ENCODE measurements at places on chromosomes 16 and 17. TPM values are rescaled to one million over a fixed set of nuclear protein-coding genes. Genes with fewer than 3 reads are reported as not detected.

DNA sequence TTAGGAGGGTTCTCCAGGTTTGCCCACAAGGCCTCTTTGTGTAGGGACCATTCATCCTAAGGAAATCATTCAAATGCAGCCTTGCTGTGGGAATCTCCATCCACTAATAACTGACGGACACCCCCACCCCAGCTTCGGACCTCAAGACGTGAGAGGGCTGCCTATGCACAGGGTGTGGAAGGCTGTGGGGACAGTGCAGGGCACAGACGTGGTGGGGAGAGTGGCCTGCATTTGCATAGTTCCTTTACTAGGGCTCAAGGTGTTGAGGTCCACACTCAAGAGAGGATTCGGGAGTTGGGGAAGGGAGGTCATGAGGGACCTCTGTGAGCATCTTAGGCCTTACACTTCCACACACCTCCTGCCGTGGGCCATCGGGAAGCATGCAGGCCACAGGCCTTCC lies 9.8 kb downstream of the DUSP3 start:
- DNase-seq, result no peak

Gene KRTAP4-6
- total RNA-seq, result not detected

DNA sequence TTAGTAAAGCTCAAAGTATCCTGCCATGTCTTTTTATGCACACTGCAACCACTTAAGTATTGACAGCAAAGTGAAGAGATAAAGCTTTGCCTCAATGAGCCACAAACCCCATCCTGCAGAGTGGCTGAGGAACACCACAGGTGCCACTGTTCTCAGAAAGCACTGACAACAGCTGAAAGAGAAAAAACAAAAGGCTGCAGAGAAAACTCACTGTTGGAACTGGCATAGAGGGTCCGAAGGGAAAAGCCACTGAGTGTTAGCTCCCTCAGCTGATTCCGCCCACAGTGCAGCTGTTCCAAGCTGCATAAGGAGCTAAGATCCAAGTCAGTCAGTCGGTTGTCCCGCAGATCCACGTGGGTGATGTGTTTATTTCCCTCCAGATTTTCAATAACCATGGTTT lies 48.3 kb downstream of the PHLPP2 start:
- no peak for DNase-seq

Gene DYNLRB2
- not detected for total RNA-seq

- DNase-seq, result peak; percentile 30
Observed at GRCh38 chr16:88783391-88784073, 1.5 kb downstream of the PIEZO1 start.

DNA sequence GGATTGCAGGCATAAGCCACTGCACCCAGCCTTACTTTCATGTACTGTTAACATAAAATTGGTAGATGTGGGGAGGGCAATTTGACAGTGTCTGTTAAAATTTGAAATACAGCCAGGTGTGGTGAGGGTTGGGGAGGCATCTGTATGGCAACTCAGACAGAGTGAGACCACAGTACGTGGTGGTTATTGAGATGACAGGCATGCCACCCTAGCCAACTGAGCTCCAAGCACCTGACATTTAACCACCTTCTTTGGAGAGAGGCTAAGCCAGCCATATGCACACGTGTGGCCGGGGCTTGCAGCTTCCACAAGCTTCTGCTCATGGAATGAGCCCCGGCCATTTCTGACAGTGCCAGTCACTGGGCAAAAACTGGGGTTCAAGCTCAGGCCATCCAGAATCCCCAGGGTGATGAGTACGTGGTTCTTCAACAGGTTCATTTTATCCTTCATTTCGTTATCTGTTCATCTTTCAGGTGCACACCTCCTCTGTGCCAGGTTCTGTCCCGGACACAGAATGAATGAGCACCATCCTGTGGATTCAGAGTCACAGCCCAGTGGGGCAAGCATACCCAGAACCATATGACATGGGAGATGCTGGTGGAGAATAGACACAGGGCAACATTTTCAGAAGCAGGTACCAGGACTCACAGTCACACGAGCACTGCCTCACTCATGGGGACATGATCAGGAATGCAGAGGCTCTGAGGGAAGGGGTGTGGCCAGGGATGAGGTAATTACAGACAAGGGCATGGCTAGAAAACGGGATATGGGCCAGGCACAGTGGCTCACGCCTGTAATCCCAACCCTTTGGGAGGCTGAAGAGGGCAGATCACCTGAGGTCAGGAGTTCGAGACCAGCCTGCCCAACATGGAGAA lies 36.2 kb downstream of the C16orf82 start:
- DNase-seq, result no peak

GRCh38 chr17:78337244-78338109 lies 22.4 kb downstream of the SOCS3 start:
- DNase-seq, result no peak

GRCh38 chr16:81703177-81704155 lies 75.6 kb upstream of the PLCG2 start:
- no peak for DNase-seq

DNA sequence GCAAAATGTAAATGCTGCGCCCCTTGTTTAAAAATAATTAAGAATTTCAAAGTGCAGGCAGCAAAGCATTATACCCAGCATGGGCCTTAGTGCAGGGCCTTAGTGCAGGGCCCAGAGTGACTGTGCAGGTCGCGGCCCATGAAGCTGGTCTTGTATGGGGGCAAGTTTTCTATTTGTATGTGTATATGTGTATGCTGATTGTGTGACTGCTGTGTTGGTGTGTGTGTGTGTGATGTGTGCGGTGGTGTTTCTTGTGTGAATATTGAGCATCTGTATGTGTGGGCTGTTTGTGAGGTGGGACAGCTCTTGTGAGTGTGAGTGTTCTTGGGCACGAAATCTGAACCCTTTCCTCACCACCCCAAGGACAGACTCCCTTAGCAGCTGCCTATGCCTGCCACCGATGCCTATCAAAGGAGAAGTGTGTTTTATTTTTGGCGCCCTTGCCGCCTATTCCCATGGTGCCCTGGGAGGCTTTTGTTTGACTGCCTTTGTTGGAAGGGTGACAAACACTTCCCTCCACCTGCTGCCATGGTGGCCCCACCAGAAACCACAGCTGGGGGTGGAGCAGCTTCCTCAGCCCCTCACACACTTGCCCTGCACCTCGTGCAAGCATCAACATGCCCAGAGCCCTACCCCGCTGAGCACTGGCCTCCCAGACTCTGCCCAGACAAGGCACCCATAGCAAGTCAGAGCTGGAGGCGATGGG lies 18.0 kb downstream of the CCR7 start:
- DNase-seq, result no peak

- peak; percentile 63 for DNase-seq
Observed at GRCh38 chr17:43846963-43847371, at the start of gene CD300LG. Gene CD300LG (plus strand): TSS chr17:43847176. CDS start chr17:43847217, 41 bp downstream.

Gene GPR179
- total RNA-seq, result 0.03 TPM

GRCh38 chr17:82880620-82881323 lies 41.0 kb upstream of the ZNF750 start:
- peak; percentile 55 for DNase-seq

DNA sequence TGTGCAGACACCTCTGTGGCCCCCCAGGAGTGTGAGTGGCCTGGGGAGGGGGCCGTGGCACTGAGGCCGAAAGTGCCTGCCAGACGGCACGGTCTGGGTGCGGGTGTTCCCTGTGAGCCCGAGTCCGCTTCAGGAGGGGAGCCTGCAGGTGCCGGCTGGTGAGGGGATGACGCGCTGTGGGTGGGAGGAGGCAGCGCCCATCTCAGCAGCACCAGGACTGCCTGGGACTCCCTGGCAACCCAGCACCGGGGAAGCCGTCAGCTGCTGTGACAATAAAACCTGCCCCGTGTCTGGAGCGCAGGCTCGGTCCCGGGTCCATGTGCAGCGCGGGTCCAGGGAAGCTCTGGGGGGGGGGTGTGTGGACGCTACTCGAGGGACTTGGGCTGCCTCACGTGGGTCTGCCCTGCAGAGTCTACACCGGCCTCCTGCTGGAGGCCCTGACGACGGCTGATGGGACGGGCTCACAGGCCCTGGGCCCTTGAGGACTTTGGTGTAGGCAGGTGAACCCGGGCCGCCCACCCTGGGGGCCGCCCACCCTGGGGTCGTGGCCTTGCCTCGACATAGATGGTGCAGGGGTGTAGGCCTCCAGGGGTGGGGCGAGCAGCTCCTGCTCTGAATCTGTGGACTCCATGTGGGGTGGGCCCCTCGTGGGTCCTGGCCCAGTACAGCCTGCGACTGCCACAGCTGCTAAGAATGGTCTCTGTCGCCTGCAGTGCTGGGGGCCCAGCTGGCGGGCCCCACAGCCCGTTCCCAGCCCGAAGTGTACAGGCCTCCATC lies 5.9 kb upstream of the RAB40C start:
- peak; percentile 55 for DNase-seq

GRCh38 chr16:86798247-86799041 lies 220.1 kb downstream of the FOXL1 start:
- no peak for DNase-seq

Gene NTN1
- 189 TPM for total RNA-seq

- no peak for DNase-seq
Observed at GRCh38 chr16:84677017-84677803, 22.6 kb upstream of the USP10 start.

- no peak for DNase-seq
Observed at GRCh38 chr16:79272141-79272577, 328.4 kb downstream of the MAF start.

Gene EFCAB3
- not detected for total RNA-seq

GRCh38 chr17:60827943-60828342 lies 150.3 kb downstream of the BCAS3 start:
- no peak for DNase-seq

DNA sequence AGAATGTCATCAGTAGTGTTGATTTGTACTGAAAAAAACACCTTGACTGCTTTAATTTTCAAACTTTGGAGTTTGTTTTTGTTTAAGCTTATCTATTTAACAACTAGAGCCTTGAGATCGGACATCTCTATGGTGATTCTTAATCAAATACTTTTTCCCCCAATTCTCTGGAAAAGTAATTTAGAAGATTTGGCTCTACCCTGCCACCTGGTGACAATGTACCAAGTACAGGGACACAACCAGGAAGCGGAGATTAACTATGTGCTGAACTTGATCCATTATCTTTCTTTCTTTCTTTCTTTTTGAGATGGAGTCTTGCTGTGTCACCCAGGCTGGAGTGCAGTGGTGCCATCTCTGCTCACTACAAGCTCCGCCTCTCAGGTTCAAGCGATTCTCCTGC lies 30.8 kb downstream of the USP43 start:
- no peak for DNase-seq

DNA sequence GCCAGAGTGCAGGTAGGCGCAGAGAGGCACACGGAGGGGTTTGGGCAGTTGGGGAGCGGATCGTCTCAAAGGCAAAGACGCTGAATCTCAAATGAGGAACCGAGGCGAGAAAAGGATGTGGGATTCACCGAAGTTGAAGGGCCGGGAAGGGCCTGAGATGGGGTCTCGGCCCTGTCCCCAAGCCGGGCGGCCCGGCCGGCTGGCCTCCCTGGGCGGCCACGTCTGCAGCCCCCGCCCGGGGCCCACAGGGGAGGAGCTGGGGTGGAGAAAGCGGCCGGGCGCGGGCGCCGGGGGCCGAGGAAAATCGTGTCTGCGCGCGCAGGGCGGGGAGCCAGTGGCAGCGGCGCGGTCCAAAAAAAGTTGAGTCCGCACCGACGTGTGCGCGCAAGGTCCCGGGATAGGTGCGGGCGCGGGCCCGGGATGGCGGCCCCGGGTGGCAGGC lies 458 bp downstream of the SLC12A4 start:
- DNase-seq, result peak; percentile 72

DNA sequence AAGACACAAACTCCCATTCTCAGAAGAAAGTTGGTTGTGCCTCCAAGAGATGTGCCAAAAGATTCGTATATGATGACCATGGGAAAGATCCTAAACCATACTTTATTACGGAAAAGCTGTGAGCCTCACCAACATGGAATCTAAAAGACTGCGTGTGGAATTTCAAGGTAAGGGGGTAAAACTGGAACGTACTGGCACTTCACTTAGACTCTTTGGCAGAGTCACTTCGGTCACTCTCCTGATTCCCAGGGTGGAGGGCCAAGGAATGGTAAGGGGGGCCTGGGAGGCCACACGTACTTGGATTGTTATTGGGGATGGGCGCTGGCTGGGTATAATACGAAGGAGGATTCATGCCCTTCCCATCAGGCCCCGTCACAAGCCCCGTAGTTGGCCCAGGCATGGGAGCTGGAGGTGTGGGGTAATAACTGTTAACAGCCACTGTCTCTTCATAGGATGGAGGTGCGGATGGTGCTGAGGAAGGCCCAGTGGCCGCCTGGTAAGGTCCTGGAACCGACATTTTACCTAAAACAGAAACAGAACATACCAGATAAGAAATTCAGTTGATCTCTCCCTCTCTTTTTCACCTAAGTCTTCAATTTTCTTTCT lies 30.4 kb downstream of the LITAF start:
- DNase-seq, result no peak

- peak; percentile 22 for DNase-seq
Observed at GRCh38 chr17:949623-950303, 29.8 kb downstream of the NXN start.

DNA sequence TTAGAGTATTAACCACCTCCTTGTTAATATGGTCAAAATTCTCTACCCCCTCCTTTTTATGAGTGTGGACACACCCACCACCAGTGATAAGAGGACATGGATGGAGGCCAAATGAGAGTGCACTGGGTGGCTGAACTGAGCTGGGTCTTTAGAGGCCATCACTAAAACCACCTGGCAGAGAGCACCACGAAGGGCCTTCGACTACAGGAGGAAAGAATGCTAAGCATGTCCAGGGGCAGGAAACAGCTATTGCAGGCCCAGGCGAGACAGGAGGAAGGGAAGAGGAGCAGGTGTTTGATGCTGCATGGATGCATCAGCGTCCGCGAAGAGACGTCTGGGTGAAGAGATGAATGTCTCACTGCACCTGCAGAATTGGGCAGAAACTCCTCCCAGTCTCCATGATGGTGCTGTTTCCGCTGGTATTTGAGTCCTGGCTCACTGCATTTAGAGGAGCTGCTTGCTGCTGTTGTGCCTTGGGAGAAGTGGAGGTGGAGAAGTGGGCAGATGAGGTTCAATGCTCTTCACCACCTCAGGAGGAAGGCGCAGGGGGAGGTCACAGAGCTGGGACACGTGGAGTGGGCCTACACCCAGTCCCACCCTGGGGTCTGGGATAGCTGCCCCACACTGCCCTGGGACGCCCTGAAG lies 33.2 kb downstream of the SPHK1 start:
- DNase-seq, result no peak

- DNase-seq, result no peak
Observed at GRCh38 chr16:29845656-29846055, 17.4 kb downstream of the CDIPT start.

GRCh38 chr17:31570951-31571892 lies 179.7 kb downstream of the RAB11FIP4 start:
- peak; percentile 94 for DNase-seq

DNA sequence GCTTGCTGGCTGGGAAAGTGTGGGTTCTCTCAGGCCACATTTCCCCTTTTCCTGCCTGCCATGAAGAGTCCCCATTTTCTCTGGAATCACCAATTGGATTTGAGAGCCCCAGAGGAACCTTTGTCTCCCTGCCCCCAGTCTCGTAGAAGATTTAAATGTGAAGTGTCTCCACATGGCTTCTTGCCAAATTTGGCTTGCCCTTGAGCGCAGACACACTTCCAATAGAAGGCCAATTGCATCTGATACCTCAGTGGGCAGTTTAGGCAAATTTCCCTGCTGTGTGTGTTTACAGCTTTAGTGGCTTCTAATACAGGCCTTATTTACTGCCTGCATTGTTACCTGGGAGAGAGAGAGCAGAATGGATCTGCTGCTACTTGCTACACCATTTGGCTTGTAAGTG lies 29.7 kb downstream of the CDK5R1 start:
- DNase-seq, result no peak

- no peak for DNase-seq
Observed at GRCh38 chr16:78705694-78706093, 606.2 kb downstream of the WWOX start.

Gene ADAD2
- total RNA-seq, result 0.62 TPM

GRCh38 chr17:46851029-46851741 lies at the start of gene WNT9B:
Gene WNT9B (plus strand): TSS chr17:46851583. CDS start chr17:46851639, 56 bp downstream.
- peak; percentile 65 for DNase-seq
